Right kidney (tissue), 9 donors: ENCODE measurements at places on chromosomes 5 and 9.

- no peak for DNase-seq
These were observed 131.5 kb upstream of the GRHPR start for GRCh38 chr9:37290940-37291485.

DNA sequence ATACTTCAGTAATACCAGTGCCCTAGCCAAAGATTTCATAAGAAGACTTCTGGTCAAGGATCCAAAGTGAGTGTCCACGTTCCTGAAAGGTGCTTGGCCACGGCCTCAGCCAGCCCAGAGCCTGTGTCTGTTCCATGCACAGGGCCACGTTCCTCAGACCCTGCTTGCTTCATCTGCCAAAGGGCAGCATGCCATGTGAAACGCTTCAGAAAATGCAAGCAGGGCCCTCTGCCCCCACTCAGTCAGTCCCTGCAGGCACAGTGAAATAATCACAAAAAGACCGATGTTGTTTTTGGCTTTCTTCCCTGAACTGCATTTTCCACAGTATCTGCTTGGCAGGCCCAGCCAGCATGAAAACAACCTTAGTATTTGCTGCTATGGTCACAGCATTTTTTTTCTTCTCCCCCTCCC is 85.5 kb upstream of the CTSL start:
- peak; percentile 21 for DNase-seq

- no peak for DNase-seq
These were observed 66.9 kb downstream of the DCP2 start for GRCh38 chr5:113043491-113043931.

- no peak for DNase-seq
These were observed 226.4 kb downstream of the PCSK5 start for GRCh38 chr9:76116913-76117312.

- DNase-seq = no peak
These were observed 96.1 kb upstream of the IRX2 start for GRCh38 chr5:2847608-2848007.

GRCh38 chr9:137436761-137437600 is 4.2 kb downstream of the ENTPD8 start:
- DNase-seq = peak; percentile 1

DNA sequence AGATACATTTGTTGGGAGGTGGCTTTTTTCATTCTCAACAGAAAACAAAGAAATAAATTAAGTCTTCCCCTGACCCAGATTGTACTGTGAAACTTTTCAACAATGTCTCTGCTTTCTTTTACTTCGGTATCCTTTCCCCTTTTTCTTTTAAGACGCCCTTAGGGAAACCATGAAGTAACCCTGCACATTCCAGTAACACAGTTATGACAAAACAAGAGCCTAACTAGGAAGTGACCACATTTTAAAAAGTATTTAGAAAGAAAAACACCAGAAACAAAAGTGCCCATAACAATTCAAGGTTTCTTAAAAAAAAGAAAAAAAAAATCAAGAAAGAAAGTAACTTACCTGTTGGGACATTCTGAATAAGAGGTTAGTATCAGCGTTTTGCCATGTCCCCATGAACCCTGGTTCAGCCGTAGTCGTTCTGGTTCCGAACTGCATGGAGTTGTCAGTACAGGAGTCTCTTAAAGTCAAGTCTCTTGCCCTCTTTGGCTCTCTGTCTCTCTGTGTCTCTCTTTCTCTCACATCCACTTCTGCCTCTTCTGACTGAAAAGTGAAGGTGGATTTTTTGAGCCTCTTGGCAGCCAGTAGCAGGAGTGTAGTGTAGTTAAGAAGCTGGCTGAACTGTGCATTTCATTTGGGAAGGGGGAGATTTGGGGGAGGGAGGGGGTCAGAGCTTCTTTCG is 142.9 kb downstream of the BNC2 start:
- DNase-seq = peak; percentile 40

- no peak for DNase-seq
These were observed 548.8 kb downstream of the EFNA5 start for GRCh38 chr5:107121793-107122519.

DNA sequence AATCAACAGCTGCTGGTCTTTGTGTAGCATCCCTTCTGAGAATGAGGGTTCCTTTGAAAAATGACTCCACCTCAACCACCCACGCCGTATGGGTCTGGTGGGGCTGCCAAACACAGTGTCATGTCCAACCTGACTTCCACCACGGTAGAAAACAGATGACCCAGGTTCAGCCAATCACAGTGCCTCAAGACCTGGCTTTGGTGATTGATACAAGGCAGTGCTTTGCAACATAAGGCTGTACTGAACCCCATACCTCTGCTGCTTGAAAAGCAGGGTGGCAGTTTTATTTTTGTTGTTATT is 11.5 kb upstream of the TGFBR1 start:
- no peak for DNase-seq

DNA sequence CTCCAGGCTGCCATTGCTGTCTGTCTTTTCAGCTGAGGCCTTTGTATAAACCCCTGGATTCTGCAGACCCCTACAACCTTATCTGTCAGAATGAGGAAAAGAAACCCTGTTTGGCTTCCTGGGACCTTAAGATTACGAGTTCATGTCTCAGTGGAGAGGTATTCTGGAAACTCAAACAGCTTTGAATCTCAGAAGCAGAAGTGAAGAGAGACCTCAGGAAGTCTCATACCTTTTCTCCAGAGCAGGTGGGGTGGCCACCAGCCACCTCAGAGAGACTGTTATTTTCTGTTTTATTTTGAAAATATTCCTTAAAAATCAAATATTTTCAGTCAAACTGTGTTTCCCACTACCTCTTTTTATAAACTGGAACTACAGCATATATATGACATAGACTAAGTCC is 457.5 kb downstream of the TMEM232 start:
- DNase-seq = no peak

GRCh38 chr9:107707915-107708441 is 218.4 kb upstream of the KLF4 start:
- no peak for DNase-seq

- no peak for DNase-seq
These were observed 254.9 kb upstream of the SMC2 start for GRCh38 chr9:103839197-103839596.

DNA sequence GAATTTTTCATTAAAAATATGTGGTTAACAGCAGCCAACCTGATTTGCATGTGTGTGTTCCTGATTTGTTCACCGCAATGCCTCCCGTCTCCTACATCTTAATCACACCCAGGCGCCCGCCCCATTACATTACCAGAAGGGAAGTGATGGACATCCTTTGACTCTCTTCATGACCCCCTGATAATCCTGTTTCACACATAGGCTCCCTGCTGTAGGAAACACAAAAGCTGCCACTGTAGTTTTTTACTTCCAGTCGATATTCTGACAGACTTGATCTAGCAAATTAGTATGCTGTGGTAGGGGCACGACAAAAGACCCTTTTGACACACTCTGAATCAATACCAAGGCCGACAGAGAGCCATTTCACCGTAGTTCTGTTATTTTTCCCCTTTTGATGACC is 287.8 kb upstream of the ISL1 start:
- no peak for DNase-seq

- no peak for DNase-seq
These were observed 20.3 kb downstream of the ANXA6 start for GRCh38 chr5:151137067-151137825.

DNA sequence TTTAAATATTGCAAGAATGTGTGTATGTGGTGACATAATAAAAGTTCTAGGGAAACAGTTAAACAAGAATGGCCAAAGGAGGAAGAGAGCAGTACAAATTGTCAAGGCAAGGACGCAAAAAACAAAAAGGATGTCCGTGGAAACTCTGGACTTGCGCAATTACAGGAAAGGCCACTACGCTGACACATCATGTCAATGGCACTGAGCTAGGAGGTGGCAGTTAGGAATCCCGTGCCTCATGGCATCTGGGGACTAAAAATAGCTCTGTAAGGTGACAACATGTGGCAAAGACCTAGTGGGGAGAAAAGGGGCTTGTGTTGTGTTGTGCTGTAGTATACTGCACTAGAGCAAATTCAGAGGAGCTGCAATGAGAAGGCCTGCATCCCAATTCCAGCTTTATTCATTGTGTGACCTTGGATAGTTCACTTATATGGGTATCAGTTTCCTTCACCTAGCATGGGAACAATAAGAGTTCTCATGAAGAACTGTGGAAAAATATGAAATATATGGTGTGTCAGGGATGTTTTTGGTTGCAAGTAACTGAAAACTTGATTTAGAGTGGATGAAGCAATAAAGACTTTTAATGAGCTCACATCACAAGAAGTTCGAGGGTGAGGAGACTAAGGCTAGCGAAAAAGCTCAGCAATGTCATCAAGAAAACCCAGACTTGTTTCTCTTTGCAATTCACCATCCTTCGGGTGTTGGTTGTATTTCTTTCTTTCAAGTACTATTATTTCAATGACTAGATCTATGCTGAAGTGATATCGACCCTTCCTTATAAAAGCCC is 124.1 kb upstream of the STC2 start:
- no peak for DNase-seq

- no peak for DNase-seq
These were observed 306.1 kb downstream of the GLIS3 start for GRCh38 chr9:3993773-3994172.

GRCh38 chr9:128232528-128233428 is 29.6 kb downstream of the DNM1 start:
- peak; percentile 1 for DNase-seq

GRCh38 chr9:27408482-27408881 is 111.5 kb upstream of the EQTN start:
- no peak for DNase-seq

DNA sequence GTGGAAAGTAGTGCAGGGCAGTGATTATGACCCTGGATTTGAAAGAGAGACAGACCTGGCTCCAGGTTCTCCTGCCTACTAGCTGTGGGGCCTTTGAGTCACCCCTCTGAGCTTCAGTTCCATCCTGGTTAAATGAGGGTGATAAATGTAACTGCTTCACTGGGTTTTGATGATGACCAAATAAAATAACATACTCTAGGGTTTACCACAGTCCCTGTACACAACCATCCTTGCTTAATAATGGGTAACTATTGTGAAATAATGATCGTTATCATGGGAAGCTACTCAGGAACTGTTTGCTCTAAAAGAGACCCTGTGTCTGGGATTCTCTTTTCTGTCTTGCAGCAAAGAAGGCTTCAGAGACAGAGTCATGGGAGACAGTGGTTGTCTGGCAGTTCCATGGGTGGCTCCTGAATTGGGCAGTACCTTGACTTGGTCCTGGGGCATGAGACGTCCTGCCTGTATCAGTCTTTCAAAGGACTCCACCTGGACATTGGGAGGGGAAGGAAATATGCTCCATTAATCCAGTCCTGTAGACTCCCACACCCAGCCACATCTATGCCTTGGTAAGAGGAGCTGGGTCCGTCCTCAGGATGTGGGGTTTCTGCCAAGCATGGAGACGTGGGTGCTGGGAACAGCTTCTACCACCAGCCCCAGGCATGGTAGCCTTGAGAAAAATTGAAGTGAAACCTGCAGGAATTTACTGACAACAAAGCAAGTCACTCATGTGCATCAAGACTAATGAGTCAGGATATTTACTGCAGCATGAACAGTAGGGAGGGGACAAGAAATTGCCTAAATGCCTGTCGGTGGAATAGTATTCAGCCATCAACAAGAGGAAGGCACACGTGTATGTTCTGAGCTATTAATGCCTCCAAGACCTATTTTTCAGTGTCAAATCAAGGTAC is 23.4 kb downstream of the AKNA start:
- DNase-seq = no peak

- DNase-seq = peak; percentile 99
These were observed at the start of gene TTC23L for GRCh38 chr5:34838785-34839714. TSS of gene TTC23L (plus strand) at chr5:34839164. CDS start at chr5:34840672, 1,508 bp downstream.

DNA sequence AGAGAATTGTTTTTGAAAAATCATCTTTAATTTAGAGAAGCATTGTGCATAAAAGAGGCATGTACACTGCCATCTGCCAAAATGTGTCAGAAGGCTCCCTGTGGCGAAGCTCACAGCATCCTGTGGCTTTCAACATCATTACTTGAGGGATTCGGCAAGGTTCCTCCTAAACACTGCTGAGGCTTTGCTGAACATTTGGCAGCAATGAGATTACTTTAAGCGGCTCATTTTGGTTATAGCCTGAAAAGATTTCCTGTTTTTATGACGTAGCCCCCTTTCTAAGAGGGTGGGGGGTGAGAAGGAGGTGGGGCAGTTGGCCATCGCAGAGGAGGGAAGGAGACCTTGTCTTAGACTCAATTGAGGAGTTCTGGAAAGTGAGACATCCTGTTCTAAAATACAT is 469.4 kb downstream of the RASEF start:
- DNase-seq = no peak

GRCh38 chr9:70962761-70963440 is 158.5 kb downstream of the TRPM3 start:
- no peak for DNase-seq

GRCh38 chr5:149035372-149035790 is 27.5 kb downstream of the SH3TC2 start:
- peak; percentile 33 for DNase-seq

- DNase-seq = no peak
These were observed 30.3 kb downstream of the SUSD1 start for GRCh38 chr9:112144807-112145206.

- no peak for DNase-seq
These were observed 58.9 kb upstream of the NR3C1 start for GRCh38 chr5:143462431-143462830.

- DNase-seq = no peak
These were observed 107.2 kb upstream of the STC2 start for GRCh38 chr5:173435447-173435846.

GRCh38 chr9:18297056-18297841 is 176.7 kb upstream of the ADAMTSL1 start:
- no peak for DNase-seq

- DNase-seq = no peak
These were observed 57.9 kb downstream of the OSTF1 start for GRCh38 chr9:75146229-75146628.

DNA sequence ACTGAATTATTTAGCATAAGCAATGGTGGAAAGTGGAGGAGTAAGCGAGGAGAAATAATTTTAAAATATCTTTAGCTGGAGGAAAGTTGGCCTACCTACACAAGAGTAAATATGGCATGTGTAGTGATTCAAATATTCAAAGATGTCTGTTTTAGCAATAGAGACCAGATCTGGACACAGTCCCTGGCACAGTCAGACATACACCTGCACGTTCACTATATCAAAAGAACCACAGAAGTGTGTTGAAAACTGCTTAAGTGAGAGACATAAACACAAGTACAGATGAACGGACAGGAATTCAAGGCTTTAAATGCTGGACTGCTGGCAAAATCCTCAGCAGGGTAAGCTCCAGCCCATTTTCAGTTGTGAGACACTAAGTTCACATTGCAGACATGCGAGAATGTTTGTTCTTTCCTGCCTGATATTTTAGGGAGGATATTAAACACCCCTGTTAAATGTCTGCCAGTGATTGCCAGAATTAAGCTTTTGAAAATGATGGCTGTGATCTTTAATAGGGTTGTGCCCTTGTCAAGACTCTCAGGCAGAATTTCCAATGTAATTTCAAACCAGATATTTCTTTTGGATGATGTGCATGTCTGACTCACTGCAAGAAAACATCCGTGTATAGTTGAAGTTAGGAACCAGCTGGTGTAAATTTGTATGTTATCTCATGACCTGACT is 810.6 kb downstream of the TLE4 start:
- no peak for DNase-seq

GRCh38 chr5:97418462-97418861 is 235.4 kb upstream of the RIOK2 start:
- DNase-seq = no peak
